ENCODE measurements at places on chromosomes 11 and 22.

DNA sequence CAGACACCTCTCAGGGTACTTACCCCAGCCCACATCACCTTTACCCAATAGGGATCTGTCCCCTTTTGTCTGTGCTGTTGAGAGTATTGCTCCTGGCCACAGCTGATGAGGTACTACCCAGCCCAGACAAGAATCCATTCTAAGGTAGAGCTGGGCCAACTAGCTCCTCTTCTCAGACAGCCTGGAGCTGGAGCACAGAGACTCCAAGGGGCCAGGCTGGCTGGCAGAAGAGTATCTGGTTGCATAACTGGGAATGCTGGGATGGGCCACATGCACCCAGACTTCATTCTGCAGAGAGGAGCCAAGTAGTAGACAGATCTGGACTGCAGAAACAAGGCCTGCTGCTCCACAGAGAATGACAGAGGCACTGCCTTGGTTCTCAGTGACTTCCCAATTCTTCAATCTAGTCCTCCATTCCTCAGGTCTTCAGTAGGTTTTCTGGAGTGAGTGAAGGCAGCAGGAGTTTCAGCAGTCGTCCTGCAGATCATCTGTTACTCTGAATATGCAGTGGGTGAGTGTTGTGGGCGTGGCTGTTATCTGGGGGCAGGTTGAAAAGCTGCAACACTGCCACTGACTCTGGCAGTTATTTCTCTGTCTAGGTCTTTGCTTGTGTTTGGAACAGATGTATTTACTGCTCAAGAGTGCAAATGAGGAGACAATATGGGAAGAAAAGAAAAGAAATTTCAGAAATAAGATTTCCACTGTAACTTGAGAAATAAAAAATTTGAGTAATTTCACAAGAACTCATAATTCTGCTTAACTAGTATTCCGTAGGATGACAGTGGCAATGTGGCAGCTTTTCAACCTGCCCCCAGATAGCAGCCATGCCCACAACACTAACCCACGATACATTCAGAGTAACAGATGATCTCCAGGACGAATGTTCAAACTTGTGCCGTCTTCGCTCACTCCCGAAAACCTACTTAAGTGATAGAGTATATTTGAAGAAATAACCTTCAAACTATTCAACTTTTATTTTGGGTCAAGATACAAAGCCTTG is 34.9 kb downstream of the MAPK1 start:
- no peak for DNase-seq

DNA sequence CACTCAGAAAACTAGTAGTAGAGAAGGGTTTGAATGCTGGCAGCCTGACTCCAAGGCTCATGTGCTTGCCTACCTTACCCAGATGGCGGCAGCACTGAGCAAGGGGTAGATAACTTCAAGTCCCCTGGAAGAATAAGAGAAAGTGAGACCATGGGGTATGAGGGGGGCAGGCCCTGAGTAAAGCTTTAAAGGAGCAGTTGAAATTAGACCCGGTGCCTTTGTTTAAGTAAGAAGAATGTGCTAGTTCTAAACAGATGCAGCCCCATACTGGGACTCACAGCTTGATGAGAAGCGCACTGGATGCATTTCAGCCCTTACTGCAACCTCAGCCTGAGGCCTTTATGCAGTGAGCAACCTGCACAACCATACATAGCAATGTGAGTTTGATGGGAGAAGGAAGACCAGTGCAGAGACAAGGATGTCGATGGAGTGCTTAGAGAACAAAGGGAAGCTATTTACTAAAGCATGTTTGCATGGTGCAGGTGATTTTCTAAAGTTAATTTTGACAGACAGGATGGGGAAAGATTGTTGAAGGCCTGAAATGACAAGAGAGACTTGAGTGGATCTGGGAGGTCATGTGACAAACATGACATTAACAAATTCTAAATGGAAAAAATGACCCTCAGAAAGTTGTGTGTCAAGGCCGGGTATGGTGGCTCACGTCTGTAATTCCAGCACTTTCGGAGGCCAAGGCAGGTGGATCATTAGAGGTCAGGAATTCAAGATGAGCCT is 27.1 kb upstream of the TMA7B start:
- no peak for DNase-seq

DNA sequence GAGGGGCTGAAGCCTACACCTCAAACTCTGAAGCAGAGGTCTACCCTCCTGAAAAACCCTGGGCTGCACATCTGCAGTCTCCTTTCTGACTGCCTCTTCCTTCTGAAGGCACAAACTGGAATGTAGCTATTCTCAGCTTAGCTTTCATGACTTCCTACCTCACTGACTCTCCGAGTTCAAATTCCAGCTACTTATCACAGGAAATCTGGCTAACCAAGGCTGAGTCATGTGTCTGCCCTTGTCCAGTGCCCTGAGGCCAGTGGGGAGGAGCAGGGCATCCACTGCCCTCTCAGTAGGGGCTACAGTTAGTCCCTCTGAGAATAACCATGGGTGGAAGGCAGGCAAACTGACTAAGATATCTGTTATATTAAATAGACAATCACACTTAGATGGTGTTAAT is 29.2 kb downstream of the PDGFD start:
- peak; percentile 39 for DNase-seq

- peak; percentile 14 for DNase-seq
Measured at GRCh38 chr11:115910379-115910778, 406.2 kb upstream of the CADM1 start.

- DNase-seq = no peak
Measured at GRCh38 chr11:45949992-45950407, 27.5 kb downstream of the LARGE2 start.

DNA sequence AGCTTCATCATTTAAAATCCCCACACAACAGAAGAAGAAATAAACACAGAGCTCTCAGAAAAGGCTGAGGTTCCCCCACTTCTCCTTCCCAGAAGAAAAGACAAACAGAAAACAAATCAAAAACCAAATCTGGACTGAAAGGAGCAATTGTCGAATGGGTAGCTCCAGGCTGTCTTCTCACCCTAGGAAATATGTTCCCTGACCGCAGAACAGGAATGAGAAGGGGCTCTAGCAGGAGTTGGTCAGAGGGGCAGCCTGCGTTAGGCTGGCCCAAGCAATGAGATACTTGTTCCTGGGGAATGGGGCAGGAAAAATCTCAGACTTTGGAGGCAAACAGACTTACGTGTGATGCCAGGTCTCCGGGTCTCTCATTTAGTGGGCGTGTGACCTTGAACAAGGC is 562.6 kb upstream of the CADM1 start:
- DNase-seq = no peak

DNA sequence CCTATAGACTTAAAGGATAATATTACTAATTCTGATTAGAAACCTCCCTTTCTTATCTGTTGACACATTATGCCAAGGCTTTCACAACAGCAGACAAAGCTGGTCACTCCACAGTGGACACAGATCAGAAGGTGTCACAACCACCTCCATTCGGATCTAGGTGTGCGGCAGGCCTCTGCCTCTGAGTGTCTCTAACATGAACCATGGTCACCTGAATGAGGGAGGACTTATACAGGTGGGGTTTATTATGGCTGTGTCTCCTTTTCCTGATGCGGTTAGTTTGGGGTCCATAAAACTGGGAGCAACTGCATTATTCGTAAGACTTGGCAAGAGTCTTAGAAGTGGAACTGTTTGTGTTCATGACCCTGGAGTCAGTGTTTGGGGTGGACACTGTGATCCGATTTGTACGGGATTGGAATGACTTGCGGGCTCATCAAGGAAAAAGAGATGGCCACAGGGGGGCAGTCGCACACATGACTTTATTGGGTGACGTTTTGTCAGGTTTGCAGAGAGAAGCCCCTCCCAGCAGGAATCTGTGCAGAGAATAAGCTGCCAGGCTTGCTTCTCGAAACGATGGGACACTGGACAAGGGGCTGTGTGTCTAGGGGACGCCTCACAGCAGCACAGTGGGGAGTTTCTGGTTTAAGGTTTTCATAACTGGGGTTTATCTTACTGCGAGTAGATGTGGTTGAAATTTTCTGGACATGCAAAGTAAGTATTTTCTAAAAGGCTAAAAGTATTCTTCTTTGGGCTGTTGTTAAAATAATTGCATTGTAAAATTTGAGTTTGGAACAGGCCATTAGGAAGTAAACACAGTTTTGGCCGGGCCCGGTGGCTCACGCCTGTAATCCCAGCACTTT is 90.6 kb downstream of the GAB4 start:
- no peak for DNase-seq

GRCh38 chr11:105732611-105733010 is 122.7 kb downstream of the GRIA4 start:
- no peak for DNase-seq

GRCh38 chr11:45733176-45733575 is 67.8 kb upstream of the CHST1 start:
- DNase-seq = no peak

DNA sequence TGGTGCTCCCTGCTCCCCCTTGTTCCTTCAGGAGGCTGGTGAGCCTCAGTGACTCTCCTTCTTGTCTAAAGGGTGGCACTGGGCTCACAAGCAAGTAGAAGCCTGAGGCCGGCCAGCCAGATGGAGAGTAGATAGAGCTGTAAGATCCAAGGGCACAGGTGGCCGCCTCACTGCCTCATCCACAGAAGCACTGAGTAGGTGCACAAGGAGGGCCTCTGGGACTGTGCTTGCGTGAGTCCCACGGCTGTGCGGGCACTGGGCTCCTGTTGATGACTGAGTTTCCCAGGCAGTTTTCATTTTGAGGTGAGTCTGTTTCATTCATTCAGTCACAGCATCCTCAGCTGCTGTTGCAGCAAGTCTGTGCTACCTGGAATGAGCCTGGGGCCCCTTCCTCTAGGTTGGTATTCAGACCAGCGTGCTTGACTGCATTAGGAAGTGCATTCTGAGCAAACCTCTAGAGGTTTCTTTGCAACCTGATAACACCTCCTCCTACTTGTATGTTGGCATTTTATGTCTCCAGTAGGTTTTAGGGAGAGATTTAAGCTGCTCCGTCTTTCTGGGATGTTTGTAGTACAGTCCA is 184.0 kb downstream of the TBC1D22A start:
- DNase-seq = no peak

DNA sequence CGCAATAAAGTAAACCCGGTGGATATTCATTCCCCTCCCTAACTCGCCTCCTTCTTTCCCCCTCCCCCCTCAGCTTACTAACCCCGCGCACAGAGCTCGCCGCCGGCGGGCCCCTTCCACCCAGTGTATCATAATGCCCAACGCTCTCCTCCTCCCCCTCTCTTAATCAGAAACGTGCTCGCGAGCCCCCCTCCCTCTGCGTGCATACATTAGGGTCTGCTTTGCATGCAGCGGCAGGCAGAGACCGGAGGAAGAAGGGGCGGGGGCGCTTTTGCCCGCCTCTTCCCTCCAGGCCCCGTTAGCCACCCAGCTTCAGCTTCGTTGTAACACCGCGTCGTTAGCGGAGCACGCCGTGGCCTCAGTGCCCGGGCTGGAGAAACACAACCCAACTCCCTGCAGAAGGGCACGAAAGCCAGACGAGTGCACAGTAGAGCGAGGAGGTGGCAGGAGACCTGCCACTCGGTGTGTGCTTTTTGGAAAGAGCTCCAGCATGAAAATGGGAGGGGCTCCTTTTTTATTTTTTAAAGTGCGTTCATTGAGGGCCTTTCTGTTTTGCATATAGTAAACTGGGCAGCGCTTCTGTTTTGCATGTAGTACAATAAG is 901 bp upstream of the KMT2A start:
- peak; percentile 61 for DNase-seq

DNA sequence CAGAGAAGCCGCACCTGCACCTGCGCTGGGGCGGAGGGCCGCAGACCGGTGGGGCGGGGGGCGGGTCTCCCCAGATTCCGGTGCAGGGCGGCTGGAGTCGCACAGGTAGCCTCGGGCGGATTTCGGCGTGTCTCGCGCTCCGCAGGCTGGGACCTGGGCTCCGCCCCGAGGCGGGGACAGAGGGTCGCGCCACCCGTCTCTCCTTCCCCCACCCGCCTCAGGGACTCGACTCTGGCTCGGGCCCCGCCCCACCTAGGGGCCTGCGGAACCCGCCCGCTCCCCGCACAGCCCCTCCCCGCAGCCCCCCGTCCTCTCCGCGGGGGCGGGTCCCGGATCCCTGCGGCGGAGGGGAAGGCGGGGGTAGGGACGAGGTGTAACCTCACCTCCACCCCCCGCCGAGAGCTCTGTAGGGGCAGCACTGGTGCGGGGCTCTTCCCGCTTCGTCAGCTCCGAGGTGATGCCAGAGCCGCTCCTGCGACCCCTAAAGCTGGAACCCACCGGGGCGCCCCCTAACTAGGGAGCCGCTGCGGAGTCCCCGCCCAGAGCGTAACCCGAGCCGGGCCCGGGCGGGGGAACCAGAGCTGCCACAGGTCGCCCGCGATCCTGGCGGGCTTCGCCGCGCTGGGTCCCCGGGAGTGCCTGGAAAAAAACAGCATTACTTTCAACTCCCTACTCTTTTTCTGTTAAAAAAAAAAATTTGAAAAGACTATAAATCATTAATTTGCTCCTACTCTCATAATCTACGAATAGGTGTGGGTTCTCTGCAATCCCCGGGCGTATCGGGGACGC is at the start of gene SLC29A2:
Gene SLC29A2 (minus strand): TSS at position 134 of the 789 bp plus-strand sequence. CDS start 169 bp downstream, outside the sequence.
- no peak for DNase-seq

GRCh38 chr22:47049078-47049624 is 286.7 kb downstream of the TBC1D22A start:
- DNase-seq = no peak

GRCh38 chr22:38510416-38510970 is 4.4 kb upstream of the DDX17 start:
- no peak for DNase-seq

DNA sequence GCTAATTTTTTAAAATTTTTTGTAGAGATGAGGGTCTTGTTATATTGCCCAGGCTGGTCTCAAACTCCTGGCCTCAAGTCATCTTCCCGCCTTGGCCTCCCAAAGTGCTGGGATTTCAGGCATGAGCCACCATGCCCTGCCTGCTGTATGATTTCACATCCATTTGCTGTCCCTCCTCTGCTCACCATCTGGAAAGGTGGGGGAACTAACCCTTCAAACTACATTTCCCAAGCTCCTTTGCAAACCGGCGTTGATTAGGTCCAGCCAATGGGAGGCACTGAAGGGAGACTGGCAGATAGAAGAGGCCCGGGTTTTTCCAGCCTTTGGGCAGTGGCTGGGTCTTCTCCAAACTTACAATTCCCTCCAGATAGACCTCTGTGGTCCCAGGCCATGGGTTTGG is 19.3 kb downstream of the RFPL1 start:
- DNase-seq = peak; percentile 21

DNA sequence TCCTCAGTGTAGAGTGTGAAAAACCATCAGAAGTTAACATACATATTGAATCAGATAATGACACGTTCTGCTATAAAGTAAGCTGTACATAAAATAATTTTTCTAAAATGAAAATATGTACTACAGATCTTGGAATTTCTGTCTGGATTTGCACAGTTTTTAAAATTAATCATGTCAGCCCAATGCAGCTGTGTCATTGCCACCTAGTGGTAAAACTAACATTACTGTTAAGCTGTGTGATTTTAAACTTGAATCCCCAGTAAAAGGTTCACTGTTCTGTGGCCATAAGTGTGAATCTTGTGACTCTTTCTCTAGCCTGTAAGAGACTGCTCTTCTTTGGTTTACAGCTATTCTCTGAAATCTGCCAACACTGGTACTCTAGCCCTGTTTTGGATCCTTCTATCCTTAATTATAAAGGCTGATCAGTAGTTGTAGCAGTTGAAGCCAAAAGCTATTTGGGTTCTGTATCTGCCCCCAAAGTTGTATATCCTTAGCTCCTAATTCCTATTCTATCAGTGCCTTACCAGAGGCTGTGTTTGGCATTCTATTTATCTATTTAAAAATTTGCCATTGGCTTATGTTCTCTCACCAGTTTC is 4.0 kb downstream of the JRKL start:
- peak; percentile 20 for DNase-seq

All from RCC 7860 (cell line).